Jurkat, Clone E6-1 (cell line): ENCODE measurements at places on chromosomes 3 and 15.

GRCh38 chr15:52383100-52383588, 87.5 kb upstream of the MYO5C start:
- no peak for DNase-seq

DNA sequence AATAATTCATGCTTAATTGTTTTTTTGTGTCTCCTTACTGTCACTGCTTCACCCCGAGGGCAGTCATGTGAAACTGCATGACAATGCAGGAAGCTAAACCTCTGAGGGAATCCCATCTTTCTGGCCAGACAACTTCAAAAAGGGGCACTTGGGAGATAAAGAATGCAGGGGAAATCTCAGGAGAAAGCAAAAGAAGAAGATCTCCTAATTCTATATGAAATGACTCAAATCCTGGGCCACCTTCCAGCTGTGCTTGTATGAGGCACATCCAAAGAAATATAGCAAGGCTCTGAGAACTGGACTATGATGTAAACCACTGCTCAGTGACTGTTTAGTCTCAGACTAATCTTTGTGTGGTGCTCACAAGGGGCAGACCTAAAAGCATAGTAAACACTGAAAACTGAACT, 22.6 kb upstream of the UMPS start:
- no peak for DNase-seq

DNA sequence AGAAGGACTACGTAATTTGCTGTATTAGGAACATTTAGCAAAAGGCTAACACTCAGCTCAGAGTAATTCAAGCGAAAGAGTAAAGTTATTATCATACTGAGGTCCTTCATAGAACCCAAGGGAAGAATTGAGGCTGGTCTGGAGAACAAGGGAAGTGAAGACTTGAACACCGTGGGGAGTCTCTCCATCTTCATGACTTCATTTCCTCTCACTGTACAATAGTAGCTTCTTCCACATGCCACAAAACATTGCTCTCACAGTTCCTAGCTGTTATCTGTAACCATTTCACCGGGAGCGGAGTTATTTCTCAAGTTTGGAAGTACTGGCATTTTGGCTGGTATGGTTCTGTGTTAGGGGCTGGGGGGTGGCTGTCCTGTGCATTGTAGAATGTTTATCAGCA, 69.7 kb downstream of the MAGI1 start:
- no peak for DNase-seq

DNA sequence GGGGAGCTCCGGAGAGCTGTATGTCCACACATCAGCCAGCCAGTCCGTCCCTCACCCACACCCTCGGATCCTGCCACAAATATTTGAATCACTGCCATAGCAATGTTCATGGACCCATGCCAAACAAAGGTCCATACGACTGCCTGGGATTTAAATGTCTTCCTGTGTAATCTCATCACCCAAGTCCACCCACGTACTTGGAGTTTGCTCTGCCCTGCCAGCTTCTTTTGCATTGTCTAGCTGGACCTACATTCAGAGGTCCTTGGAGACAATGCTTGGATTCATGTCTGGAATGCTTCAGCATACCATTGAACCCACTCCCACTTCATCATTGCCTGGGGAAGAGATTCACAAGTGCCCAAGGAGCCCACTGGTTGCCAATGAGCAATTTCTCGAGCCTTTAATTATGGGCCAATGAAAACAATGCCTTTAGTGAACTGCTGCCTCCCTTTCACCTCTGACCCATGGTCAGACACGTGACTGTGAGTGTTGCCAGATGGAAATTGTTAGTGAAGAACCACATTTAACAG, 90.4 kb upstream of the PHLDB2 start:
- DNase-seq: no peak

GRCh38 chr15:31467361-31467760, 140.7 kb downstream of the KLF13 start:
- no peak for DNase-seq

GRCh38 chr15:42084465-42085235, 9.7 kb downstream of the PLA2G4D start:
- no peak for DNase-seq

DNA sequence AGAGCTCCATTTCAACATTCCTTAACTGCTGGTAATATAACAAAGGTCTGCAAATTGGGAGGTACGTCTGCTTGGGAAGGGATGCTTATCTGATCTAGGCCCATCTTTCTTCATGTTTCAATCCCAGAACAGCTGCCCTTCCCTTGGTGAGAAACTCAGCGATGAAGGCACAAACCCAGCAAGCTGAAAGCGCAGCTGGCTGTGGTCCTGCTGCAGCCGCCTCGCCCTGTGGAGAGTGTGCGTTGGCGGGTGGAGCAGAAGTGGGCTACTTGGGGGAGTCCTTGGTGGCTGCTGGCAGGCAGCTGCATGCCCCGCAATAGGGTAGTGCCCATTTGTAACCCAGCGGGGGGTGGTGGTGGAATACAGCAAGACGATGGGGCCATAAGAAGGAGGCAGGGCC, 160.6 kb upstream of the WNT5A start:
- DNase-seq: no peak

DNA sequence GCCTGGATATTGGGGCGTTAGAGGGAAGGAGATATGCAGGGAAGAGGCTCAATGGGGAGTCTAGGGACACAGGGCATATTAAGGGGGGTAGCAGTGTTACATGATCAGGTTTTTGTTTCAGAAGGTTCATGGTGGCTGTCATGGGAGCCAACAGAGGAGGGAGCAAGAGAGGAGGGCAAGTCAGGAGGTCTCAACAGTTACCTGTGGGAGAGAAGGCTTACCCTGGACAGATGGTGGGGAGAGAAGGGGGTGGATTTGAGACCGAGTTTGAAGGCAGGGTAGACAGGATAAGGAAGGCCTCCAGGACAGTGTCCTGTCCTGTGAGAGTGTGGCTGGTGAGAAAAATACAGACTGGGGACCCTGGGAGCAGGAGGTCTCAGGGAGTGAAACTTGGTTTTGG, 3.8 kb upstream of the WNT7A start:
- no peak for DNase-seq

DNA sequence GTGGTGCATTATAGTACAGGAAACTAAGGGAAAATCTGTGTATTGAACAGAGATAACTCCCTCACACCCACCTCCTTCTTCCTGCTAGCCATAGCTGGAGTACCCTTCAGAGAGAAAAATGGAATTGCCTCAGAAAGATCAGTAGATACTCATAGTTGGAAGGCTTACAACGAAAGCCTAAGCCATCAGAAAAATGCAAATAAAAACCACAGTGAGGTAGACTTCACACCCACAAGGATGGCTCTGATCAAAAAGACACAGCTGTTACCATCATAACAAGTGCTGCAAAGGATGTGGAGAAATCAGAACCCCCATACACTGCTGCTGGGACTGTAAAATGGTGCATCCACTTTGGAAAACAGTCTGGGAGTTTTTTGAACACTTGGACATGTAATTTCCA, 7.4 kb upstream of the DLG1 start:
- DNase-seq: peak; percentile 78

DNA sequence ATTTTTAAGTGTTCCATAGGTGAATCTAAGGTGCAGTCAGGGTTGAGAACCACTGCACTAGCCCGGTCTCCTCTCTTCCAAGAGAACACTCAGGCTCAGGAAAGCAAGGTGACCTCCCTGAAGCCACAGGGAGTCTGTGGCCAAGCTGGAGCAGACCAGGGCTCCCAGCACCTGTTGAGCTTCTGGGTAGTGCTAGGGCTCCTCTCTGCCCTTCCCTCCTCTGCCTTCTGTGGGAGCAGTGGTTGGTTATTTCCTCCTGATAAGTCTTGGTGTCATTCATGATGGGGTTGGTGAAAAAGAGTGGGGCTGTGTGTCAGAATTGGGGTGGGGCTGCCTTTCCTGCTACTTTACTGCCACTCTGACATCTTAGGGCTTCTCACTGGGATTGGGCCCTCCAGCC, 163.1 kb upstream of the UMPS start:
- DNase-seq: no peak

- DNase-seq: no peak
Observed at GRCh38 chr3:124582621-124583395, 147.4 kb upstream of the UMPS start.
